GM13976 (cell line): ENCODE measurements at places on chromosomes 2 and 18.
A peak's percentile ranks its signal among the peaks of the same experiment; 100 is the strongest.

GRCh38 chr2:206515580-206515979 lies 72.2 kb downstream of the ADAM23 start:
- no peak for DNase-seq

DNA sequence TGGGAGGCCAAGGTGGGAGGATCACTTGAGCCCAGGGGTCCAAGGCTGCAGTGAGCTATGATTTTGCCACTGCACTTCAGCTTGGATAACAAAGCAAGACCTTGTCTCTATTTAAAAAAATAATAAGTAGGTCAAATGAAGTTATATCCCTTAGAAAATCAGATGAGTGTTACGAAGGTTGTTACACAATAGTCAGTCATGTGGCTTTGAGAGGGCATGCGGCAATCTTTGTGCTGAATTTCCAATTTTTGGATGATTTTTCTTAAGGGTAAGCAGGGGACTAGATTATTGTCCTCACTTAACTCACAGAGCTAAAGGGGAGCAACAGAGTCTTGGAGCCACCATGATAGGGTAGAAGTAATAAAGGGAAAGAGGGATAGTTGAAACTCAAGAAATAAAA lies 71.8 kb downstream of the B3GNT2 start:
- DNase-seq: no peak

GRCh38 chr2:149330127-149331022 lies at the start of gene LYPD6:
TSS of gene LYPD6 (plus strand) at chr2:149330587. CDS start at chr2:149437709, 107,122 bp downstream.
- DNase-seq: peak; percentile 67

DNA sequence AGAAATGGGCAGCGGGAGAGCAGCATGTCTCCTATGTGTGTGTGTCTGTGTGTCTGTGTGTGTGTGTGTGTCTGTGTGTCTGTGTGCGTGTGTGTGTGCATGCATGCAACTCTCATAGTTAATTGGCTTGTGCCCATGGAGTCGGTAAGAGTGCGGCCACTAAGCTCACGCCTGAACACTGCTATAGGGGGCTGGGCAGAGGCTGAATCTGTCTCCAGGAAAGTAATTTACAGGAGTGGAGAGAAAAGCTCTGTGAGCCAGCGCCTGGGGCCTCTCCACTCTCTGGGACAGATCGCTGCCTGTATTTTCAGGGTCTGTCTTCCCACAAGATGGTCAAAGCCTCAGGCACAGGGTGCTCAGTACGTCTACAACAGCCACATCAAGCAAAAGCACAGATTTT lies 553.4 kb downstream of the TNS1 start:
- DNase-seq: no peak

DNA sequence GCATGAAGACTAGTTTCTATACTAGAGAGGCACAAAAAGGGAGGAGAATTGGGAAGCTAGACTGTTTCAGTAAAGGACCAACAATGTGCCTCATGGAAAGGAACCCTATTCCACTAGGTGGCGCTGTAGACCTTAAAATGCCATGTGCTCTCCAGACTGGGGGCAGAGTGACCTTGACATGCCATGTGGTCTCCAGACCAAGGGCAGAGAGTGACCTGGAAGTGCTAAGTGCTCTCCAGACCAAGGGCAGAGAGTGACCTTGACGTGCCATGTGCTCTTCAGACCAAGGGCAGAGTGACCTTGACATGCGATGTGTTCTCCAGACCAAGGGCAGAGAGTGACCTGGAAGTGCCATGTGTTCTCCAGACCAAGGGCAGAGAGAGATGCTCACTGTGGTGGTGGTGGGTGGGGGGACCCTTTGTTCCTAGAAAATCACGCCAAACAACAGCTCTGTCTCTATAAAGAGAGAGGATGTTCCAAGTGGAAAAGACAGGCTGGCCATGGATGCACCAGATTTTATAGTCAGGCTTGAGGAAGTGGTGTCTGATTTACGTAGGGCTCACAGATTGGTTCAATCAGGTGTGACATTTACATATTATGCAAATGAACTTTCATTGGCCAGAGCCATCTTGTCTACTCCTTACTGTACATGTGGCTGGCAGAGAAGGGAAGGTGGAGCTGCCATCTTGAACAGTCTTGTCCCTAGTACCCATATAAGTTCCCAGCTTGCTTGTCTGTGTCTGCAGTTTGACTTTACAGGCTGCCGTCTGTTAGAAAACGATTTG lies 344.0 kb upstream of the DDX18 start:
- DNase-seq: peak; percentile 10
